ENCODE measurements at places on chromosomes 11 and 22. TPM values are rescaled to one million over a fixed set of nuclear protein-coding genes. Genes with fewer than 3 reads are reported as not detected.

The KRTAP5-10 gene
- total RNA-seq: not detected

The KIF18A gene
- total RNA-seq: 6.8 TPM

The TUG1 gene
- total RNA-seq: 37.3 TPM

The C11orf97 gene
- not detected for total RNA-seq

The PHETA2 gene
- 17.0 TPM for total RNA-seq

The MRGPRF gene
- under 0.01 TPM for total RNA-seq

The TNNT3 gene
- total RNA-seq: not detected

The BAIAP2L2 gene
- under 0.01 TPM for total RNA-seq

The OR51I1 gene
- total RNA-seq: not detected

DNA sequence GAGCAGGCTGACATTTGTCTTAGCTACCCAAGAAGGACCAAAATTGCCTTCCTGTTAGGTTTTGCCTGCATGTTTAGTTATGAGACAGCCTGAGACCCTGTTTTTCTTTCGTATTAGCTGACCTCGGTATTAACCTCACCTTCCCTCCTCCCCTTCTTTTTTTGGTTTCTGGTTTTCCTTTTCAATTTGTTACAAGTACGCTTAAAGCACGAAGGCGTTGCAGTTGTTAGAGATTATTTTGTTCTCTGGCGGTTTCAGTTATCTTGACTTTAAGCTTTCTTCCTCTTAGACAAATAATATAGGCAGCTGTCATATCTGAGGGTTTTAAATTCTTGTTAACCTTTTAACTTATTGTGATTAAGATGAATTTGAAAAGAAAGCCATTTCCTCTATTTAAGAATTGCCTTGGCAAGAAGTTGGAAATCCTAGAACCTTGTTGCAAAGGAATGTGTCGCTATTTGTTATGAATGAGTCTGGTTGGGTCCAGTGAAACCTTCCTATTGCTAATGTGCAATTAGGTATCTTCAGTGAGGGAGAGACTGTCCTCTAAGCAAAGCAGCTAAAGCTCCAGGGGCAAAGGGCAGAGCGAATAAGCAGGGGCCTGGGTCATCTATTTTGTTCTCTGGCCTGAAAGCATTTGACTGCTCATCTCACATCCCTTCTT lies 45.7 kb downstream of the PACS1 start:
- DNase-seq: no peak

- DNase-seq: no peak
Measured at GRCh38 chr22:23124611-23125511, 16.9 kb downstream of the RSPH14 start.

GRCh38 chr11:116515664-116516184 lies 257.1 kb downstream of the BUD13 start:
- no peak for DNase-seq

- no peak for DNase-seq
Measured at GRCh38 chr22:27609451-27609888, 192.1 kb downstream of the MN1 start.

DNA sequence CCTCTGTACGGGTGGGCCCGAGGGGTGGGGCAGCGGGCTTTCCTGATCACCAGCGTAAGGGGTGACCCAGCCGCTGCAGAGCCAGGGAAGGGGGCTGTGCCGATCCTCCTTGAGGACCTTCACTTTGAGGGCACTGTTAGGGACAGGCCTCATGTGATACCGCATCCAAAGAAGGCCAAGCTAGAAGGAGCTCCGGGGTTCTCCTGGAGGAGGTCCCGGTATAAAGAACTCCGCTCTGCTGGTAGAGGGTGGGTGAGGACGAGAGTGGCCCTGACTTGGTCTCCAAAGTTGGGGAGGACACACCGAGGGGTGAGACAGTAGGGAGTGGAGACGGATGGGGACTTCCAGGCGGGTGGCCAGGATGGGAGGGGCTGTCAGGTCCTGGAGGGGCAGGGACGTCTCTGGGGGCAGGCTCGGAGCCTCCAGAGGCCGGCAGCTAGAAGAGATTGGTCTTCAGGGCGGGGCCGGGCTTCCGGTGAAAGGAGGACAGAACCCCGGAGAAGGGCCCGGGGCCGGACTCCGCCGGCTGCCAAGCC lies 4.6 kb downstream of the PHOX2A start:
- DNase-seq: no peak

- no peak for DNase-seq
Measured at GRCh38 chr11:131875611-131876010, 505.2 kb downstream of the NTM start.

- no peak for DNase-seq
Measured at GRCh38 chr11:126419801-126420697, 64.6 kb downstream of the ST3GAL4 start.

DNA sequence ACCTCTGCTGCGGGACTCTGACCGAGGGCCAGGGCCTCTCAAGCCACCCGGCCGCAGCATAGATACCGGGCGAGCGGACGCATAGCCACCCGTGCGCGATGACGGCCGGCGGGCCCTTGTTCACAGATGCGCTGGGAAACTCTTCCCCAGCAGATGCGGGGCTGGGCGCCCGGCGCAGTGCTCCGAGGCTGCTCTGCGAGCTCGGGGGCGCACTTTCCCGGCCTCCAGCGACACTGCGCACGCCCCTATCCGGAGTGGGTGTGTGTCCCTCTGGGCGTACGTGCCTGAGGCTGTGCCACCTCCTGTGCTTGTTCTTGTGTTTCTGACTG lies 104.7 kb upstream of the E2F8 start:
- DNase-seq: peak; percentile 50

DNA sequence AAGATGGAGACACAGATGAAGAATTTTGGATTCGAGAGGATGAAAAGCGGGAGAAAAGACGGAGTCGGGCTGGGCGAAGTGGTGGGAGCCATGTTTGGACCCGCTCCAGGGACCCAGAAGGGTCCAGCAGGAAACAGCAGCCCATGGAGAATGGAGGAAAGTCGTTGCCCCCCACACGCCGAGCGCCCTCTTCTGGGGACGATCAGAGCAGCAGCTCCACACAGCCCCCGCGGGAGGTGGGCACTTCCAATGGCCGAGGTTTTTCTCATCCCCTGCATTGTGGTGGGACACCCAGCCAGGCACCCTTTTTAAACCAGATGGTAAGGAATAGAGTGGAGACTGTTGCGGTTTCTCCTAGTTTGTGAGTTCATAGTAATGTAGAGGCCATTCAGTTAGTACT lies 22.8 kb upstream of the SLC25A18 start:
- no peak for DNase-seq

DNA sequence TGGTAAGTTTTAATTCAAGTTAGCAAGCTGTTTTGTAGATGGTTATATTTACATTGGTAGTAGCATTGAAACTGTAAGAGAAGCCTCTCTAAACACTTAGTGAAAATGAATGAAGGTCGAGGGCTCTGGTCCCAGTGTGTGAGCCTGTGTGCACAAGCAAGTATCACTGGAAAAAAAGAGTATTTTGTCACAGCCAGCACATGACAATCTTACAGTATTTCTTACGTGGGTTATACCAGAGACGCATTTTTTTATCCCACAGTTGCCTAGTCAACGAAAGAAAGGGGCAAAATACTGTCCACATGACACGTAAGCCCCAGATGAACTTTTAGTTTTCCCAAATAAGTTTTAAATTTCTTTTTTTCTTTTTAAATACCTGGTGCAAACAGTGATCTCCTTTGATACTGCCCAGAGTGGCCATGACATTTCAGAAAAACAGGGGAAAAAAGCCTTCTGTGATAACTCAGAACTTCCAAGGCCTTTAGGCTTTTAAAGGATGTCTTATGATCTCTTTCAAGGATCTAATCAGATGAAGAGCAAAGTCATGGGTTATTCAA lies 23.5 kb downstream of the RAB38 start:
- DNase-seq: no peak

DNA sequence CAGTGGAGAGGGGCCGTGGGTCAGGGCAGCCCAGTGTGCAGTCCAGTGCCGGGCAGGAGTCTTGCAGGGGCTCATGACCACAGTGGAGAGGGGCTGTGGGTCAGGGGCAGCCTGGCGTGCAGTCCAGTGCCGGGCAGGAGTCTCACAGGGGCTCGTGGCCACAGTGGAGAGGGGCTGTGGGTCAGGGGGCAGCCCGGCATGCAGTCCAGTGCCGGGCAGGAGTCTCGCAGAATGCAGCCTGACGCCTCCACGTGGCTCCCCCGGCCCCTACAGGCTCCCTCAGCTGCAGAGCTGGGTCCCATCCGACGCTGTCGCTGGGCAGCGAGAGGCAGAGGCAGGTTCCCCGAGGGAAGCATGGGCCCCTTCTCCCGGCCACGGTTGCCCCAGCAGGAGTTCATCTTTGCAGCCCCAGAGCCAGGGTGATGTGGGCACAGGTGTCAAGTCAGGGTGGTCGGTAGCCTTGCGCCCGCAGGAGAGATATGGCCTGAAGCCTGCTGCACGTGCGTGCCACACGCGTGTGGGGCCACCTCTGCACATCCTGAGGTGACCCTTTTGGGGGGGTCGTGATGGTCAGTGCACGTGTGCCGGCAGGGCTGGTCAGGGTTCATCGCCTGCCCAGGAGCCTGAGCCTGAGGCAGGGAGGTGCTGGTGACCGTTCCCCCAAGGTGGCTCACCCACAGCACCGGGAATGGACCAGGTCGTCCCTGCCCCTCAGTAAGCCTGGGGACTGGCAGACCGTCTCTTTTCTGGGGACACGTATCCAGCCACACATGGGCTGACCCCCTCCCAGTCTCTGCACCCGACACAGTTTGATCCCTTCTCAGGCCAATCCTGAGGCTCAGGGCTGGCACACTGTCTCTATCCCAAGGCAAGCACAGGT lies 2.9 kb downstream of the IFITM5 start:
- no peak for DNase-seq

GRCh38 chr11:66967670-66968425 lies 7.3 kb upstream of the C11orf86 start:
- peak; percentile 59 for DNase-seq

DNA sequence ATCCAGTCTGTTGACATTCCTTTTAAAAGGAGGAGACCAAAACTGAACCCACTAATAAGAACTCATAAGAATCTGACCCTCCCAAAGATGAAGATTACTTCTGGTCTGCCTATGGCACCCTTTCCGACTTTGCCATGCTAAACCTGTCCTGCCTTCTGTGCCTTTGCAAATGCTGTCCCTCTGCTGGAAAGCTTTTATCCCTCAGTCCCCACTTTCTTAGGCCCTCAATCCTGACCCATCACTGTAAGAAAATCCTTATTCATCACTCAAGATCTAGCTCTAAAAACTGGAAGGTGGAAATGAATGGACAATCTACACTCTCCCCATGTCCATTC lies 10.4 kb downstream of the MPZL3 start:
- DNase-seq: no peak

DNA sequence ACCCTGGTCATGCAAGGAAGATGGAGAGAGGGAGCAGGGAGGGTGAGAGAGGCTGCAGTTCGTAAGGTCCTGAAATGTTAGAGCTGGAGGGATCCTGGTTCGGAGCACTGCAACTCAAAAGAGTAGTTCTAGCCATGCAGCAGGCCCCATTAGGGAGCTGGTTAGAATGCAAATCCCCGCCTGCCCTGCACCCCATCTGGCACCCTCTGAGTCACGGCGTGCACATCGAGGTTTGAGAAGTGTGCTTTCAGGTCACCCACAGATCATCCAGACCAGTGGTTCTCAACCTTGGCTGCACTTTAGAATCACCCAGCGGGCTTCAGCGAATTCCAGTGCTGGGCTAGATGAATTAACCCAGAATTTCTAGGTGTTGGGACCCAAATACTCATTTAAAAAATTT lies 48.2 kb downstream of the ST3GAL4 start:
- no peak for DNase-seq

DNA sequence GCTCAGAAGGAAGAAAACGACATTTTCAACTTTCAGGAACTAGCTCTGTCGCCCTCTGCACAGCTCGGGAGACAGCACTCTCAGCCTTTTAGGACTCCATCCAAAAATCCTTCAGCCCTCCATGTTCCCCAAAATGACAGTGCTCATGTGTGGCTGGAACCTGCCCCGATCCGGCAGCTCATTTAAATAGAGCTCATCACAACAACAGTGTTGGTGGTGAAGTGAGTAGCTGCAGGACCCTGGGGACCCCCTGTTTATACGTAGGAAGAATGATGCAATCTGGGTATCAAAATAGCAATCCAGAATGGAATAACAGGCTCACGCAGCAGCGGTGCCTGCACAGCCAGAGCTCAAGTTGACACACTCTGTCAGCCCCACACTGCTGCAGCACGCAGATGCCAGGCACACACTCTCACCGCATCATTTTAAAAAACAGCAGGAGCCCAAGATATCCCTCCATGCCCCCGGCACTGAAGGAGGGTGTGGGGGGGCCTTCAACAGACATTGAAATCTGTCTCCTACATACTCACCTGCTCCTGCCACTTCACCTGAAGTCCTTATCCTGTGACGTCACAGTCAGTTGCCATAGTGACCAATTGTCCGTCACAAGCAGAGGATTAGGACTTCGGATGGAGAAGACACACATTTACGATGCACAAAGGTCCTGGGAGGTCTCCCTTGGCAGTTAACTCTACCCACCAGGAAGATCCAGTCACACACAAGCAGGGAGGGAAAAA lies 24.0 kb downstream of the TRIM66 start:
- DNase-seq: no peak

DNA sequence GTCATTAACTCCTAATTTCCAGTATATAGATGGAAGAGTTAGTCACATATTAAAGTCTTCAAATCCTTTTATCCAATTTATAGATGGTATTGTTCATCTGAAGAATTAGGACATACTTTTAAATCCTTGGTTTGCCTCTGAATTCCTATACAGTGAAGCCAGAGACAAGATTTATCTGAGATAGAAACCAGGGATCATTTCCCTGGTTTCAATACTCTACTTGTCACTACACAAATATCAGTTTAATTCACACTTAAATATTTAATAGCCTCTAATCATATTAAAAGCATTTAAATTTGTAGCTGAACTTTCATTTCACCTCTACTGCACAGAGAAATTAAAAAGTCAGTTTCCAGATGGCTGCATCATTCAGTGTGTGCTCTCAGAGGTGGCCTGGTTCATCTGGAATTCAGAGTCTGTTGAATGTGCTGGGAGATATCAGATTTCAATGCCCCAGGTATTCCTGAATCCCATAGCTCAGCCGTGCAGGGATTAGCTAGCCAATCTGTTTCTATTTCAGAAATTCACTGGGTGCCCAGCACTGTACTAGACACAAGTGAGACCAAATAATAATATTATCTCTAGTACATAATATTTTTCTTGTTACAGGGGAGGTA lies 344.3 kb downstream of the AASDHPPT start:
- DNase-seq: no peak

DNA sequence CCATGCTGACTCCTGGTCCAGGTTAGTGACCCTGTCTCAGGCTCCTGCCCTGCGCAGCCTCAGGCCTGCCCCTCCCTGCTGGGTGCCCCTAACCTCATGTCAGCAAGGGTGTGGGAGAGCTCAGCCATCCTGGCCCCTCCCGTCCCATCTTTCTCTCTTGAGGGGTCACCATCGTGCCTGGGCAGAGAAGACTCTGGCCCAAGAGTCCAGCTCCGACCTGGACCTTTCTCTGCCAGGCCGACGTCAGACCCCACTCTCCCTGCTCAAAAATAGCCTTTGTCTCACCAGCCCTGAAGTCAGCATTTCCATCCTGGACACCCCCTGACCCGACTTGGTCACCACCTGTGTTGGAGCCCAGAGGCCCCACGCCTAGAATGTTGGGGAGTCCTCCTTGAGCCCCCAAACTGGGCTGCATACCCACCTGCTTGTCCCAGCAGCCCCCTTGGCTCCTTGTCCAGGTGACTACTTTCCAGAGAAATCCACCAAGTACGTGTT lies 4.9 kb downstream of the SCGB1C1 start:
- DNase-seq: no peak
